Bone marrow (tissue), 2 donors: ENCODE measurements at places on chromosomes 6 and 20.

- DNase-seq: no peak
These were observed 24.7 kb downstream of the TBC1D7 start for GRCh38 chr6:13303668-13304017.

DNA sequence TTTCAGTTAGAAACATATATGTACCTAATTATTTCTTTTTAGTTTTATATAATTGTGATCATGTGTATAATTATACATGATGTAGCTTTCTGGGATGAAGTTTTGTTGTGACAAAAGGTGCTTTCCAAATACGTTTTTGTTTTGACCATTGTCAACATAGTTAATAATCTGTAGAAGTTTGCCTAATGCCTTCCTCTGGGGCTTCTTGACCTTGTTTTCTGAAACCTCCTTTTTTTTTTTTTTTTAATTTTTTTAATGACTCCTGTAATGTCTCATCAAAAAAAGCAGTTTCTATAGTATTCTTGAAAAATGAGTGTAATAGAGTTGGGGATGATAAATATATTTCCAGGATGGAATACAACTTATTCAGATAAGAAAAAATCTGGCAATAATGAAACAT, 434.7 kb upstream of the SOX4 start:
- DNase-seq: no peak

- DNase-seq: no peak
These were observed 244.1 kb upstream of the TBX18 start for GRCh38 chr6:85008296-85009009.

GRCh38 chr6:139313229-139313628, 21.4 kb upstream of the TXLNB start:
- no peak for DNase-seq

- no peak for DNase-seq
These were observed 531.1 kb downstream of the LMBRD1 start for GRCh38 chr6:69265706-69266105.

GRCh38 chr6:53634184-53634631, 31.3 kb downstream of the KLHL31 start:
- no peak for DNase-seq

DNA sequence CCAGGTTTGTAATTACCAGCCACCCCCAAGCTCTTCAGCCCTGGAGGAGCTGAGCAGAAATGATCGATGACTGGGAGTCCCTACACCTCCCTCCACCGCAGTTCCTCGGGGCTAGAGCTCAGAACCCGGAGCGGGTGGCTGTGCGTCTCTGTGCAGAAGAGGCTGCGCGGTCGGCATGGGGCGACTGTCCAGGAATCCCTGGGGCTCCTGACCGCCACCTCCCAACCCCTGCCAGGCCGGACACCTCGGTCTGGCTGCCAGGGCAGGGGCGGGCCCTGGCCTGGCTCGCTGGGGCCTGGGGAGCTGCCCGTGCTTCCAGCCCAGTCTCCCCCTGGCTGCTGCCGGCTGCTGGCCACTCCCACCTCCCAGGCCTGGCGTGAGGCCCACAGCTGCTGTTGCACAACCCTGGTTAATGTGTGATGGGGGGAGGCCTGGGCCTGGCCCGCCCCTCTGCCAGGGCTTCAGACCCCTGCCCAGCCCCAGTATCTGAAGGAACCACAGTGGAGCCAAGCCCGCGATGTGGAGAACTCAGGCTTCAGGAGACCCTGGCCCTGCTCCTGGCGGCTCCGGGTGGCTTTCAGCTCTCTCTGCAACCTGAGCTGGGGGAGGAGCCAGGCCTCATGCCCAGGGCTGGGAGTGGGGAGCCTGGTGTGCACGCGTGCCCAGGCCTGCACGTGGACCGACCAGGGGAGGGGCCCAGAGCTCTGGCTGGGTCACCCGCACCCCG, 1.2 kb downstream of the SLC2A4RG start:
- DNase-seq: peak; percentile 62

- no peak for DNase-seq
These were observed 111.3 kb downstream of the SIM1 start for GRCh38 chr6:100353276-100354015.

- no peak for DNase-seq
These were observed 1353.4 kb downstream of the GRIK2 start for GRCh38 chr6:102746941-102747340.

- DNase-seq: no peak
These were observed 241.8 kb upstream of the FOXQ1 start for GRCh38 chr6:1070085-1070521.

DNA sequence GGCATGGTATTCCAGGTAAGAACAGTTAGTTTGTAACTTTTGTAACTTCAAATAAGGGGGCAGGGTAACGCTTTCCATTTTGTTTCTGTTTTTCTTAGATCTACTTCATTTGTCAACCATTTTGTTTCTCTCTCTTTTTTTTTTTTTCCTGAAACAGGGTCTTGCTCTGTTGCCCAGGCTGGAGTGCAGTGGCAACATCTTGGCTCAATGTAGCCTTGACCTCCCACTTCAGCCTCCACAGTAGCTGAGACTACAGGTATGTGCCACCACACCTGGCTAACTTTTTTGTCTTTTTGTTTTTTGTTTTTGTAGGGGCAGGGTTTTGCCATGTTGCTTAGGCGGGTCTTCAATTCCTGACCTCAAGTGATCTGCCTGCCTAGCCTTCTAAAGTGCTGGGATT, 32.1 kb upstream of the NHSL1 start:
- DNase-seq: no peak

- no peak for DNase-seq
These were observed 120.1 kb downstream of the TCP11 start for GRCh38 chr6:35021004-35021403.

DNA sequence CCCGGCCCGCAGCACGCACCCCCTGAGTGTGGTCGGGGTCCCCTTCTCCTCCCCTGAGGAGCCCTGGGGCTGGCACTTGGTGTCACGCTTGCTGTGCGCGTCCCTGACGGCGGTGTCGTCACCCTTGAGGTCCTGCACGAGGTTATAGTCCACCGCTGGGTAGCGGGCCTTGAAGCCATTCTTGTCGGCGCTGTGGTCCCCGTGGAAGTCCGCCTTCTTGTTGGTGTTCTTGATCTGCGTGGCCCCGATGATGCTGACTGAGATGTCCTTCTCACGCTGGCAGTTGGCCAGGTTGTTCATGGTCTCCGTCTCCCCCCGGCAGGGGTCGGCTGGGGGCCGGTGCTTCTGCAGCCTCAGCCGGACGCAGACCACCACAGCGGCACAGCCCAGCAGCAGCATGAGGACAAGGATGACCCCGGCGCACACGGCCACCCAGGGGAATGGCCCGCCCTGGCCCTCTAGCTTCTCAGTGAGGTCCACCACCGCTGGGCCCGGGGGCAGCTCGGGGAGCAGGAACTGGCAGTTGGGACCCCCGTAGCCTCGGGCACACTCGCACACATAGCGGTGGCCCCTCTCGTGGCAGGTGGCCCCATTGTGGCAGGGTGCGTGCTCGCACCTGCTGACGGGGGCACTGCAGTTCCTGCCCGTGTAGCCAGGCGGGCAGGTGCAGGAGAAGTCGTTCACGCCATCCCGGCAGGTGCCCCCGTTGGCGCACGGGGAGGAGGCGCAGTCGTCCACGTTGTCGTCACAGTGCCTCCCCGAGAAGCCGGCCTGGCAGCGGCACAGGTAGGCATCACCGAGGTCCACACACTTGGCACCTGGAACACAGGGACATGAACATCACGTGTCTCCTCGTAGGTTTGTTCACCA, 7.4 kb downstream of the DLL1 start:
- DNase-seq: no peak

GRCh38 chr20:2838847-2839671, 1.4 kb downstream of the PCED1A start:
- DNase-seq: no peak

DNA sequence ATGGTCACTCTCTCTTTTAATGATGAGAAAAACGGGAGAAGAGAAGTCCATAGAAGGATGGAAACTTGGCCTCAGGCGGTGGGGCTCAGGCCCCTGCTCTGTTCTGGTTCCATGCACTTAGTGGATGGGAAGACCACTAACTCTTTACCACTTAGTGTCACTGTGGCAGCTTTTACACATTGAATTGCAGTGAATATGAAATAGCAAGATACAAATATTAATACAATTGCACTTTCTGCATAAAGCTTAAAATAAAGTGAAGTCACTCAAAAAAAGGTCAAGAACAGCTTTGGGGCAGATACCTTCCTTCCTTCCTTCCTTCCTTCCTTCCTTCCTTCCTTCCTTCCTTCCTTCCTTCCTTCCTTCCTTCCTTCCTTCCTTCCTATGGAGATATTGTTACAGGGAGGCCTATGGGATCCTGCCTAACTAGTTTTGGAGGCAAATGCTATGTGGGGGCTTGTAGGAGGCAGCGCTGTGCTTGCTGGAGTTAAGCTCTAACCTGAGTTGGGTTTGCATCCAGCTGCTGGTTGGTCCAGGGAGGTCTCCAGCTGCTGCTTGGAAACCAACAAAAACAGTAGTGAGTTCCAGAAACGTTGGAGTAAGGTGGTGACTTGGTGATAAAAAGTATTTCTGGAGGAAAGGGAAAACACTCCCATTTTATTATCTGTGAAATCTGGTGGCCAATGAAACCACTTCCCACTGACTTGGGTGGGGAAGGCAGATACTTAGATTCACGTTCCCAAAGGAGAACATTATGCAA, 62.3 kb upstream of the NKX2-2 start:
- no peak for DNase-seq

- no peak for DNase-seq
These were observed 93.4 kb upstream of the MPC1 start for GRCh38 chr6:166476061-166476591.

DNA sequence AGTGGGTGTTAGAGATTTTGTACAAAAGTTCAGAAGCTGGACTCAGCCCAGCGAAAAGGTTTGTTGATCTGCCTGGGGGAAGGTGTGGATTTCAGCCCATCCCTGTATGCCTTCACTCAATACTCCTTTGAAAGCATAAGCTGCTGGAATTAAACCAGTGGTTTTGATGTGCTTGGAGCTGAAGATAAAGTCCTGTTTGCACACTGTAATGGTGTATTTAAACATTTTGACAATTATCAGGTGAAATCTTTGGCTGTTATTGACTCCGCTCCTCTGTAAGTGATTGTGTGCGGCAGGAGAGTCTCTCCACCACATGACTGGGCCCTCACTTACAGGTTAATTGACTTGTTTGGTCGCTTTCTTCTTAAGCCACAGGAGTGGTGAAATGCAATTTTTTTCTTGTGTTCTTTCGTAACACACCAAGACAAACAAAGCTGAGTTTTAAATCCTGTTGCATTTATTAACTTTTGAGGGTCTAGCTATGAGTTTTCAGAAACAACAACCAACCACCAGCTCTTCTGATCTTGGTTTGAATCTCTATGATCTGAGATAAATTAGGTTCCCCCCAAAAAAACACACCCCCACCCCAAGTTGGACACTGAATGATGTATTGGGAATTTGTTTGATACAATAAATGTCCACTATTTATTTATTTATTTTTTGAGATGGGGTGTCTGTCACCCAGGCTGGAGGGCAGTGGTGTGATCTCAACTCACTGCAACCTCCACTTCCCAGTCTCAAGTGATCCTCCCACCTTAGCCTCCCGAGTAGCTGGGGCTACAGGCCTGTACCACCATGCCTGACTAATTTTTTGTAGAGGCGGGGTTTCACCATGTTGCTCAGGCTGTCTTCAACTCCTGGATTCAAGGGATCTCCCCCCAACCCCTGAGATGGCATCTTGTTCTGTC, 46.3 kb upstream of the NCOA3 start:
- DNase-seq: no peak

DNA sequence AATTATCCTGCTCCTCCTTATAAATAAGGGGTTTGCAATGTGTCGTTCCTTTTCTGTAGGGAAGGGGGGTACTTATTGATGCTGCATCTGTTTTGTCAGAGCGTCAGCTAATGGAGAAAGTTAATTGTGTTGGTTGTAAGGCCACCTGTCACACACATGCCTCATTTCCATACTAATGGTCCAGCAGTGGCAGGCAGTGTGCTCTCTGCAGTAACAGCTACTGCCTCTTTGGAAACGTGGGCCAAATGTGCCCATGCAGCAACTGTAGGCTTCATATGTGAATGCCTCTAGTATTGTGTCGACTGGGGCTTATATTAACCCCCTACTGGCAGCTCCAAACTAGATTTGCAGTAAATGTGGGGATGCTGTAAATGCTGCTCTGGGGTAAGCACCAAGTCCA, 56.3 kb upstream of the OLIG3 start:
- no peak for DNase-seq
